NCI-H345 (cell line): ENCODE measurements at places on chromosomes 6 and 20.

- peak; percentile 1 for DNase-seq
Measured at GRCh38 chr6:121382467-121383121, 48.3 kb upstream of the TBC1D32 start.

GRCh38 chr6:112199001-112199403 is 55.4 kb downstream of the LAMA4 start:
- no peak for DNase-seq

DNA sequence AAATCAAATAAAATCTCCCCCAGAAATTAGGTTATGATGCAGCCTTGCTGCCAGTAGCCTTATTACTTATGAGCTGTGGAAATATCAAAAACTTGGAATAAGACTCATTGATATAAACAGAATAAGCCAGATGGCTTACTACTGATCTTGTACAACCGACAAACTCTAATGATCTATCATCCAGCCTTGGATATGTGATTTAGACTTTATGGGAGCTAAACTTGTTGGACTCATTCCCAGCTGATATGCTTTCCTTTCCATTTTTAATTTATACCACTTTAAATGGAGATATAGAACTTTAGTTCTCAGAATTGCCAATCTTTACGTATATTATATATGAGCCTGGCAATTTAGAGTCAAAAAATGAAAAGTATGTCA is 5.0 kb downstream of the UST start:
- no peak for DNase-seq

DNA sequence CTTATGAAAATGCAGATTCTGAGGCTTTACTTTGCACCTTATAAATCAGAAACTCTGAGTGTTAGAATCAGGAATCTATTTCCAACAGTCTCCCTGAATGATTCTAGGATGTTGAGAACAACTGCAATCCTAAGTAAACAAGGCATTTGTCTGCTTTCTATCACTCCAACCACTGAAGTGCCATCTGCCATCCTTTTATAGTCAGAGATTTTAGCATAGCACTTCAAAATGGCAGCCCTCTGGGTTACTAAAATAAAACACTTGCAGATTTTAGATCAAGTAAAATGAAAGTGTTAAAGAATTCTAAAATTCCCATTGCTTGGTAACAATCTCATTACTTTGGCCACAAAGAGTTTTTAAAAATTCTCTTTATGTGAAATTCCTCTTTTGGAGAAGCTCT is 258.9 kb downstream of the CD109 start:
- peak; percentile 3 for DNase-seq

DNA sequence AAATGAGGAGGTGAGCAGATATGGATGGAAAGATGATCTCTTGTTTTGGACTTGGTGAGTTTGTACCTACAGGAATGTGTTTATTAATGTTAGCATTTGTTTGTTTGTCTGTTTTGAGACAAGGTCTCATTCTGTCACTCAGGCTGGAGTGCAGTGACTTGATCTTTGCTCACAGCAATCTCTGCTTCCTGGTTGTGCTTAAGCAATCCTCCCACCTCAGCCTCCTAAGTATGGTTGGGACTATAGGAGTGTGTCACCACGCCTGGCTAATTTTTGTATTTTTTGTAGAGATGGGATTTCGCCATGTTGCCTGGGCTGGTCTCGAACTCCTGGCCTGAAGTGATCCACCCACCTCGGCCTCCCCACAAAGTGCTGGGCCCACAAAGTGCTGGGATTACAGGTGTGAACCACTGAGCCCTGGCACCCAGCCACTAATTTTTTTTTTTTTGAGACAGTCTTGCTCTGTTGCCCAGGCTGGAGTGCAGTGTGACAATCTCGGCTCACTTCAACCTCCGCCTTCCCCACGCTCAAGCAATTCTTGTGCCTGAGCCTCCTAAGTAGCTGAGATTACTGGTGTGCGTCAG is 7.1 kb downstream of the CASP8AP2 start:
- no peak for DNase-seq

GRCh38 chr6:42100029-42100901 is 42.2 kb downstream of the C6orf132 start:
- no peak for DNase-seq

DNA sequence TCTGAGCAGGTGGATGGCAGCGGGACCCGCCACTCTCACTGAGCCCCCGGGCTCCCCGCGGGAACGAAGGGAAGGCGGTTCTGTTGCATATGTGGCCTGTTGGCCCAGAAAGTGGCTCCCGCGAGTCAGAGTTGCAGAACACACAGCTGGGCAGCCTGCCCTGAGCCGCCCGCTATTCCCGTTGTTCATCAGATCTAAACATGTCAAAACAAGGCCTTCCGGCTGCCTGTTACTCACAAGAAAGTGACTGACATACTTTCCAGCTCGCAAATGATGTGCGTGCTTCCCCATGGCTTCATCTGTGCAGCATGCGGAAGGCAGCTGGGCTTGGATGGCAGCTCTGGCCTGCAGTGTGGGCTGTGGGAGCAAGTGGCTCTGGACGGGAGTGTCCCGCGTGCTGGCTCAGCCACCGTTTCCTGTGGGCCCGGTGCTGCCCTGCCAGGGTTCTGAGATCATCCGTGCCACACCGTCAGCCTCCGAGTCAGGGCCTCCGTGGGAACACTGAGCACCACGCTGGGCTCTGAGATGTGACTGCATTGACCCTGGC is 227.3 kb downstream of the ERMARD start:
- no peak for DNase-seq

DNA sequence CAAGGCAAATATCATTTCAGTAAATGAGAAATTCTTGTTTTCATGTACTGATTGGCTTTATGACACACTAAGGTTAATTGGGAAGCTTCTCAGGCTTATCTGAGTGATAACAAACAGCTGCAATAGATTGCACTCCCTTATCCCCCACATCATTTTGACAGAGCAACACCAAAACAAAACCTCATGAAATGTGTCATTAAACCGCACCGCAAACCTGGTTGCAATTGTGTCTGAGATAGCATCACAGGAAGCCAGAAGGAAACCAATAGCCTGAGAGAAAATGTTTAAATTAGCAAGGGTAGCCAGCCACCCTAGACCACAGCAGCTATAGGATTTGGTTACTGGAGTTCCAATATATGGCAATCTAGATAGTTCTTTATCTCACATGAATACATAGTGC is 31.6 kb upstream of the LAMA4 start:
- no peak for DNase-seq

GRCh38 chr20:61902221-61902869 is 163.3 kb downstream of the TAF4 start:
- no peak for DNase-seq

- no peak for DNase-seq
Measured at GRCh38 chr6:145036236-145036635, 699.1 kb downstream of the EPM2A start.

DNA sequence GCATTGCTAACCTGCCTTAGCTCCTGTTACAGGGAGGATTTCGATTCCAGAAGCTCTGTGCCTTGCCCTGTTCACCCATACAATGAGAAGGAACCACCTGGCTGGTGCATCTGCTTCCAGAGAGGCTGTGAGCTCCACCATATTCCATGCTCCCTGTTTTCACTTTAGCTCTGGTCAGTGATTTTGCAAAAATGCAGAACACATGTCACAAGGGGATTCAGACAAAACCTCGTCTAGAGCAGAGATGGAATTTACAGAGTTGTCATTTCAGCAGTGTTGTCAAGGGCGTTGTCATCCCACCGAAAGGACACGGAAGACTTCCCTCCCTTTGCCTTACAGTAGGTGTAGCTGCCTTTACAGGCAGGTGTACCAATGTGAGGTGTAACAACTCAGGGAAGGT is 223.0 kb upstream of the ARID1B start:
- DNase-seq = peak; percentile 17

GRCh38 chr6:37845026-37845911 is 25.7 kb downstream of the ZFAND3 start:
- DNase-seq = no peak

- no peak for DNase-seq
Measured at GRCh38 chr6:159043251-159043650, 1.5 kb downstream of the TAGAP start.

- no peak for DNase-seq
Measured at GRCh38 chr20:23752019-23752418, 1.3 kb upstream of the CST1 start.

DNA sequence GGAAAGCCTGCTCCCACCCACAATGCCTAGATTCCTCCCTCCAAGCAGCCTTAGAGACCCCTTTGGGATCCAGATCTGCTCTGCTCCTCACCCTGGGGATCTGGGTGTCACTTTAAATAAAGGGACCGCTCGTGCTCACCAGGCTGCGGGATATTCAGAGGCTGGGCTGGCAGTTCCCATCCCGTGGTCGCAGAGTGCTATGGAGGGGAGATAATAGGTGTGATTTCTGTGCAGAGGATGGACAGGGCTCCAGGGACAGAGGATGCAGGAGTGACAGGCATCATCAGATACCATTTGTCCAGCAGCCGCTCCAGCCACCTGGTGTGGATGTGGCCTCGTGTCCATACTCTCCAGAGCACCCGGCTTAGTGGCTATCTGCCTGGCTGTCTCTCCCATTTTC is 415.9 kb upstream of the SULF2 start:
- no peak for DNase-seq

DNA sequence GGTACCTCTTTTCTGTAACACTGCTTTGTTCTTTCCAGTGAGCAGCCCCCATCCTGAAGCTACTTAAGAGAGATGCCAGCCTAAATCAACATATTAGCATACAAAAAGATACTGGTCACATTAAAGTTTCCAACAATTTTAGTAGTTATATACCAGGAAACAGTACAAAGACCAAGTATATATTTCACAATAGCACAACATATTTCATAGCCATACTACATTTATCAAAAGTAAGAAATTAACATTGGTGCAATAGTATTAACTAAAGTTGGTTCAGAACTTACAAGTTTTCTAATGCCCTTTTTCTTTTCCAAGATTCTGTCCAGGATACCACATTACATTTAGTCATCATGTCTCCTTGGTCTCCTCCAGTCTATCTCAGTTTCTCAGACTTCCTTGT is 641.0 kb upstream of the GJE1 start:
- no peak for DNase-seq

DNA sequence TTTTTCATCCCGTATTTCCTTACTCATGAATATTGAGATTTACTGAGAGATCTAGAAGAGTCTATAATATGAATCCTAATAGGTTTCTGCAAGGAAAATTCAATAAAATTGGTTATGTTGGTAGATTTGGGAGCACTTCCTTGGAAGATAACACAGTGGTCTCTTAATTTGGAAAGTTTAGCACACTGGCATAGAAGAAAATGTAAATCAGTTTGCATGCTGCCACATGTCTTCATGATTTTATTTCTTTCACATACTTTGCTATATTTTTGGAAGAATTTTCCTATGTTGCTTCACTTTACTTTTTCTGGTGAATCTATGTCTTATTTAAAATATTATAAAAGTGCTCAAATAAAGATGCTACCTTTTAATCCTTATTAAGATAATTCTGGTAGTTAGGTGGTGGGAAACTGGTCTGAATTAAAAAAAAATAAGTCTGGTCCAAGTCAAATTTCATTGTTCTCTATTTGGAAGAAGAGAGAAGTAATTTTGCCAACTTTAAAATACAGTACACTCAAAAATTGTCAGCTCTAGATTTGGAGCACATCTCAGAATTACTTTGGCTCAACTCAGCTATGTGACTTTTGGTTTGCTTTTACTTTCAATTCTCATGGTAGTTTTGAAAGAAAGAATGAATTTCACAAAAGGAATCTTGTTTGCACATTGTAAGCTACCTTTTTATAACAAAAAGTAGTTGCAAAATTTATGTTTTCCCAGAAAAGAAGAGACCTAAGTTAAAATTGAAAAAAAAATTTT is 197.3 kb downstream of the CENPW start:
- no peak for DNase-seq

- DNase-seq = no peak
Measured at GRCh38 chr20:51565298-51566144, 23.0 kb upstream of the NFATC2 start.

DNA sequence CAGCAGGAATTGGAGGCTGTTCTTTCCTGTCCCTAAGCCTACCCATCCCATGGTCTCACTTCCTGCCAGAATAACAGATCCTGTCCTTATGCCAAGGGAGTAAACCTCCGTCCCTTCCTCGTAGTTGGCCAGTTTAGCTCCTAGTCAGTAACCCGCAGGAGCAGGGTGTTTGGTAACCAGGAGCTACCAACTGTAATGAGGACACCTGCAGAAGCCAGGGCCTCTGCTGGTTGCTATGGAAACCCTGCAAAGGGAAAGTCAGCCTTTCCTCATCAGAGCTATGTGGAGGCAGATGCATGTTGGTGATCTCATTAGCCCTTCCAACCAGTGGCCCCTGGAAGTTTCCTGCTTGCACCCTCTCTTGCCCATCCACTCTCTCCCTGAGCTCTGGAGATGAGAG is 368.2 kb upstream of the SULF2 start:
- peak; percentile 79 for DNase-seq

GRCh38 chr20:39946053-39946810 is 742.8 kb downstream of the MAFB start:
- DNase-seq = no peak

DNA sequence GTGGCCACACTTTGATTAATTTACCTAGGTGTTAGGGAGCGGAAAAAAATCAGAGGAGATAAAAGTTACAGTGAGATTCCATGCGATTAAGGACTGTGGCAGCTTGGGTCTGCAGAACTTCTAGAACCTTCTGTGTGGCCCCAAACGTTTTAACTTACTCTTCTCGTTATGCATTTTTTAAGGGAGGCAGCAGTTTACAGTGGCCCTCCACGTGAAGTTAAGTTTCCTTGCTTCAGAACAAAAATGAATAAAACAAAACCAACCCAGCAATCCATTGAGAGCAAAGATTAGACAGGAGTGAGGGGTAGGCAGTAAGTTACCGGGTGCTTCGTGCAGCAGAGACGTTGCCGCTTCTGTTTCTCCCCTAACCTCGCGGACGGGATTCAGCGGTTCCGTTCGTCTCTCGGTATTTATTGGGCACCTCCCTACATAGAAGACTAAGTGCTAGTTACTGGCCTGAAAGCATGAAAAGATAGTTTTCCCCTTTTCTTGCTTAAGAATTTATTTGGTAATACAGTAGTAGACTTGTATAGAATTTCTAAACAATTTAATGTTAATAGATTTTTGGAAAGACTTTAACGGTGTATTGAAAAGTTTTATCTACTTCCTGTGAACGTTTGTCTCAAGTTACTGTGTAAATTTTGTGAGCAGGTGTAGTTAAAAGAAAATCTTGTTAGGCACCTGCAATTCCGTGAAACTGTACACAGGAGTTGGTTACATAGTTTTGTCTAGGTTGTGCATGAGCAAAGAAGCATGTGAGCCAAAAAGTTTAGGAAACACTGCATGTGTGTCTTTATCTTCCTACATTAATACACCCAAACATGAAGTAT is 1.1 kb downstream of the BAG2 start:
- DNase-seq = peak; percentile 4

DNA sequence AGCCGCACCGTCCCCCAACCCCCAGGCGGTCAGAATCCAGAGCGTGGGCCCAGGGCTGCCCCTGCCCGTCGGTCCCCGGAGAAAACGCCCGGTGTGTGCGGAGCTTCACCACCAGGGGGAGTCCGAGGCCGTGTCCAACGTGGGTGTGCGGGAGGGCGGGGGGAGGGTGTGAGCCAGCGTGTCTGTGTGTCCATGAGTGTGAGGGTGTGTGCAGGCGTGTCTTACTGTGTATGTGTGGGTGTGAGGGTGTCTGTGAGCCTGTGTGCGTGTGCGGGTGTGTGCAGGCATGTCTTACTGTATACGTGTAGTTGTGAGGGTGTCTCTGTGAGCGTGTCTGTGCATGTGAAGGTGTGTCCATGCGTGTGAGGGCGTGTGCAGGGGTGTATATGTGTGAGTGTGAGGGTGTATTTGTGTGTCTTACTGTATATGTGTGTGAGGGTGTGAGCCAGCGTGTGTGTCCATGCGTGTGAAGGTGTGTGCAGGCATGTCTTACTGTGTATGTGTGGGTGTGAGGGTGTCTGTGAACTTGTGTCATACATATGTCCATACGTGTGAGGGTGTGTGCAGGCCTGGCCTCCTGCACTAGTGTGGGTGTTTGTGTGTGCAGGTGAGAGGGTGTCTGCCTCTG is 24.6 kb upstream of the GATA5 start:
- peak; percentile 75 for DNase-seq

- no peak for DNase-seq
Measured at GRCh38 chr6:43884652-43885022, 114.6 kb downstream of the VEGFA start.
